ENCODE measurements at places on chromosomes 7 and 10.
A peak's percentile ranks its signal among the peaks of the same experiment; 100 is the strongest.

GRCh38 chr7:127900141-127900540 lies 131.1 kb downstream of the LRRC4 start:
- DNase-seq = no peak

- DNase-seq = no peak
These were observed 57.8 kb upstream of the WIPF3 start for GRCh38 chr7:29748286-29749099.

- DNase-seq = no peak
These were observed 280.5 kb downstream of the KIF20B start for GRCh38 chr10:89981891-89982290.

GRCh38 chr10:35592441-35592840 lies 12.7 kb upstream of the GJD4 start:
- no peak for DNase-seq

GRCh38 chr7:13290975-13291374 lies 603.5 kb downstream of the ARL4A start:
- no peak for DNase-seq

DNA sequence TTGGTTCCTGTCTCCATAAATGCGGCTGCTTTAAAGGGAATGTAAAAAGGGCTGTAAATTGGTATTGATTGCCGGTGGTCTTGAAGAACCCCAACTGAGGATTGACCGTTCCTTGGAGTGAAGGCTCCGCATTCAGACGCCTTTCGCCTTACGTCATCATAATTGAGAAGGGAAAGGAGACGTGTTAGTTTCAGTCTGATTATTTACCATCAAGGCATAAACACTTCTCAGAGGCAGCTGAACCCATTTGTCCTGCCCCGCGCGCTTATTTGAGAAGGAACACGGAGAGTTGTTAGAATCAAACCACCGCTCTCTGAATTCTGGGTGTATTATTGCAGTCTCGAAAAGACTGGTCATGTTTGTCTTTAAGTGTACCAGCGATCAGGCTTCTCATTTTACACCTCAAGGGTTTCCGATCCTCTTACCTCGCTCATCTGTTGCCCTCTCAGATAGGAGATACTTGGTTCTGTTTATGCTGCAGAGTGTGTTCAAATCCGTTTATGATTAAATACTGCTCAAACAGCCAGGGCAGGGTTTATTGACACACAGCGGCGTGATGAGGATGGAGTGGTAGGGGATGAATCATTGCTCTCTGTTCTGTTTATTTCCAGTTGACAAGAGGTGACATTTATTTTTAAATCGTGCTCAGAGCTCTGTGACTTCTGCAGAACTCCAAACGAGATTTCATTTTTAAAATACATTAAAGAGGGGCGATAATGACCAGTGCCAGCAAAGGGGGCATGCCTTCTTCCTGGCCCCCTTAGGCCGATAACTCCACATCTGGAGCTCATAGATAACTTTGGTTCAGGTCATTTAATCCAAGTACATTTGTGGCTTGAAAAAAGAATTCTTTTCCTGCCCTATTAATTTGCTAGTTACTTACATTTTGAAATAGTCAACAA lies 30.4 kb downstream of the FOXK1 start:
- DNase-seq = no peak

- no peak for DNase-seq
These were observed 67.4 kb upstream of the ZNF746 start for GRCh38 chr7:149565096-149565382.

GRCh38 chr7:118153551-118154177 lies 30.3 kb upstream of the LSM8 start:
- no peak for DNase-seq

- no peak for DNase-seq
These were observed 77.9 kb upstream of the ADO start for GRCh38 chr10:62726638-62727037.

DNA sequence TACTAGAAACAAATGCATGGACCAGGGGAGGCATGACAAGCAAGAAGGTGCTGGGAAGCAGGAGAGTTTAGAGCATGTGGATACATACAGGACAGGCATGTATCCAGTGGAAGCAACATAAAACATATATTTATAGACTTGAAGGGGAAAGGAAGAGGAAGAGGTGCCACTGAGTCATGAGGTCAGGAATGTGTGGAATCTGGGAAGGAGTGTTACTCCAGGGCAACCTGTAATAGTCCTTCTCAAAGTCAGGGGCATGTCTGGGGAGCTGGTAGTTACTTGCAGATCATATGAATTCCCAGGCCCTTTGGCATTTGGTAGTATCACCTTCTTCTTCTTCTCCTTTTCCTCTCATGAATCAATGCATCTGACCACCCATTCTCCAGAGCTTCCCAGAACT lies 246.6 kb downstream of the XPNPEP1 start:
- DNase-seq = no peak

DNA sequence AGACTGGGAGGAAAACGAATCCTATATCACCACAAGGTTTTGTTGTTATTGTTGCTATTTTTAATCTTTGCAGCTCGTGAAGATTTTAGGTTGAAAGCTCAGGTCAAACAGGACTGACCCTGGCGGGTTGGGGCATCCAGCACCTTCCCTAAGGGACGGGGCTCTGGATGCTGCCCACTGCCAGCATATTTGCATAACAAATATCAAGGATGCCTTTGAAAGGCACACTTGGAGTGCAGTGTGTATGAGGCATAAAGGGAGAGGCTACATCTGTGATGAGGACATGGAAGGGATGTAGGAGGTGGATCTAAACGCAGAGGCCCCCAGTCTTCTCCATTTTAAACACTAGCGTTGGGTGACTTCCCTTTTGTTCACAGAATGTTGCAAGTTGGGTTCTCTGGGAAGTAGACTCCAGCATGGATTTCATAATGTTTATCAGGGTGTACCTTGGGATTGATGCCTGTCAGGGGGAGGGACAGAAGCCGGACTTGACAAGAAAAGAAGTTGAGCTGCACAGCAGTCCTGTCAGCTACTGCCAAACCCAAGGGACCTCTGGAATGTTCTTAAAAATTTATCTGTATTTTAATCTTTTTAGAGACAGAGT lies 181.1 kb upstream of the IMMP2L start:
- no peak for DNase-seq

DNA sequence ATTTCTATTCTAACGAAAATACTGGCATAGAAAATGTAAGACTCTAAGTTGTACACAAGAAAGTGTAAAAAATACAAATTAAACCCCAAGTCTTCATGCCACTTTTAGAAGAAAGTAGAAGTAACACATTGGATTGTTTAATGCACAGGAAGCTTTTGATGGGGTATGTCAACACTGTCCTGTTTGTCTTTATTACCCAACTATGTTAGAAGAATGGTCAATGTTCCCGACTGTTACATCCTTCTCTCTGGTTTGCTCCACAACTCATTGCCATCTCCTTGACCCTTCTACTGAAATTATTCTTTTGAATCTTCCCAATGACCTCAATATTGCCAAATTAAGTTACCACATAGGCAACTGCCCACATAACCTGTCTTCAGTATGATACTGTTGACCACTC lies 35.8 kb downstream of the COL28A1 start:
- DNase-seq = no peak

- DNase-seq = no peak
These were observed 103.9 kb upstream of the LEP start for GRCh38 chr7:128137181-128137580.

GRCh38 chr10:33937036-33937730 lies 602.7 kb upstream of the NRP1 start:
- no peak for DNase-seq

DNA sequence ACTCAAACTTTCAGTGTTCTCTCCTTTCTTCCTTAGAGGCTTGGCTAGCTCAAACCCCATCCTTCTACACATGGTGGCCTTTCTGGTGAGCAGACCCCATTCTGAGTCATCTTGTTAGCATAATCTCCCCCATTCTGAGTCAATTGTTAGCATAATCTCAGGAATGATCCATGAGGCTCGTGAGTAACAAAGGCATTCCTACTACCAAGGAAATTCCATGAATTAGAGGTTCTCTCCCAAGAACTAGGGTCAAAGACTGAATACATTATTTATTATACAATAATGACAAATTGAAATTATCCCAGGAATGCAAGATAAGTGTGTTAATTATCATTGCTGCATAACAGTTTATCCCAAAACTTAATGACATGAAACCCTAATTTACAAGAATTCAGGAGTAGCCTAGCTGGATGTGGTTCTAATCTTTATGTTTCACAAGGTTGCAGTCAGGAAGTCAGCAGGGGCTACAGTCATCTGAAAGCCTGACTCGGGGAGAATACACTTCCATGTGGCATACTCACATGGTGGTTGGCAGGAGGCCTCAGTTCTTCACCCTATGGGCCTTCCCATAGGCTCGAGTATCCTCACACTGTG lies 100.2 kb downstream of the MMRN2 start:
- DNase-seq = no peak

- no peak for DNase-seq
These were observed 48.3 kb downstream of the PROSER2 start for GRCh38 chr10:11871466-11871865.

GRCh38 chr7:114759347-114760062 lies 162.4 kb upstream of the MDFIC start:
- DNase-seq = no peak

DNA sequence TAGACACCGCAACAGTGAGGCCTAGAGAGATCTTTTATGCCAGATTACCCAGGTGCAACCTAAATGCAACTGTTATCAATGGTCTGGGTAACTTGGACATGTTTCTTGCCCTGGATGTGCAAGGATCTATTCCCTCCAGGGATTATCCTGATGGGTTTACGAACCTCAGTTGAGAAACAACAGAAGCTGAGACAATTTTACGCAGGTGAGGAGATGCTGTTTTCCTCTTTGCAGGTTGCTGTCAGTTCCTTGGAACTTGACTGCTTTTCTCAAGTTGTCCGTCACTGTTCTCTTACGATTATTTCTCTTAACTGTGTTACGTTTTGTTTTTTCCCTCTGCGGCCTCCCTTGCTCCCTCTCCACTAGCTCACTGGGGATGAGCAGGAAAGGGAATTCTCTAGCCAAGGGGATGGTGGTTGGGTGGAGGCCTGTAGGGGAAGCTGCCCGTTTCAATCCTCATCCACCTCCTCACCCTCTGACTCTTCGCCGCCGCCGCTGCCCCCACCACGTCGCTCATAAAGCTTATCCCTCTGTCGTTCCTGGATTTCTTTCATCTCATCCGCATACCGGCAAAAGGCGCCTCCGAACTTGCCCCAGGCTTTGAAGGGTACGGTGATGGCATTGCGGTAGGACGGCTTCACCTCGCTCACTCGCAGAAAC lies 1.2 kb downstream of the PURB start:
- DNase-seq = no peak

DNA sequence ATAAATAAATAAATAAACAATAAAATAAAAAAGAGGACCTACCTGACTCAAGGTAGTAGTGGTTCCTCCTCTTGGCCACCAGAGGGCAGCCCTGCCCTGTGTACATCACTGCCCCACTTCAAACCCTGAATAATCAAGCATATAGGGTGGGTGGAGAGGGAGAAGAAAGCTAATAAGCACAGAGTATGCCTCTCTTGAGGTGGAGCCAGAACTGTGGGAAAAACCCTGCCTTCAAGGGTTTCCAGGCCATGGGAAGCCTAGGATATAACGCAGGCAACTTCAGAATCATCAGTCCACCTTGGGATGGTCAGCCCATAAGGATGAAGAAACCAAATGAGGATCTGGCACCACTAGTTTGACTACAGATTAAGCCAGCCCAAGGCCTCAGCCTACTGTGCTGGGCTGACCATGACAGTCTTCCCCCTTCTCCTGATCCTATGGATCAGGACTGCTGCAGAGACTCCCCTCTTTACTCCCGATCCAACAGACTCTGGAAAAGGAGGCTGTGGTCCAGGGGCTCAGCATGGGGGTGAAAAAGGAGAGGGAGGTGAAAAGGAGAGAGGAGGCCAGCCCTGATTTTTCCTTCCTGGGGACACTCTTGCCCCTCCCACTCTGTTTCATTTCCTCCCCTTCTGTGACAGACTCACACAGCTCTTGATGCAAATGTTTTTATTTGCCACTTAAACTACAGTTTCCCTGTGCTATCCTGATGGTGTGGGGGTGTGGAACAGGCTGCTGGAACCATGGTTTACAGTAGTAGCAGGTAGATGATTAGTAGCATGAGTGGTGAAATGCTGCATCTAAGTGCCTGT lies 10.1 kb downstream of the AVPI1 start:
- DNase-seq = peak; percentile 49

DNA sequence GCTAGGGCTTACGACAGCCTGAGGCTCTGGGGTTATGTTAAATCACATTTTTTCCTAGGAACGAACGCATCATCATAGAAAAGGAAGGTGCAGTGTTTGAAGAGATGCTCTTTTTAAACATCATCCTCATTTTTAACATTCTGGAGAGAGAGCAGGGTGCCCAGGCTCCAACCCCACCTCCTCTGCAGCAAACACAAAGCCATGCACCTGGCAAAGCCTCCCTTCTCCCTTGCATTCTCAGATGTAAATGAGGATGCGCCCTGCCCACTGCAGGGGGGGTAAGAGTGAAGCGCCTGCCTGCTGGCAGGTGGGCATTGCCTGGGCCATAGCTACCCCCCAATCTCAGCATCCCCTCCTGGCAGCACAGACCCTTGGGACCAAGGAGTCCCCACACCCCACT lies 92.4 kb downstream of the PTPRN2 start:
- DNase-seq = no peak

- no peak for DNase-seq
These were observed 90.9 kb downstream of the NT5C2 start for GRCh38 chr10:103102195-103102594.

DNA sequence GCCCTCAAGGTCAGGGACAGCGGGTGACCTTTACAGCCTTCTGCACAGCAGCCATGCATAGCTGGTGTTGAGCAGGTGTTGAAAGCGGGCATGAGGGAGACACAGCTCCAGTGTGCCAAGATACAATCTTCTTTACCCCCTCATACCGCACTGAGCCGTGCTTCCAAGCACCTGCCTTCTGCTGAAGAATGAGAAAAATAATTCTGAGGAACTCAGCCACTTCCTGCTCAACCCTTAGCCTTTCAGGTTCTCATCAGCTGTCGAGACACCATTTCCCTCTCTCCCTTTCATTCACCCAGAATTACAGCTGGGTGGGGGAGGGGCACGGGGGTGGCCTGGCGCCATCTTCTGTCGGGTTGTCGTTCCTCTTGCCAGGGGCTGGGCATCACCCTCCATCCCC lies 58.6 kb downstream of the COL13A1 start:
- no peak for DNase-seq

DNA sequence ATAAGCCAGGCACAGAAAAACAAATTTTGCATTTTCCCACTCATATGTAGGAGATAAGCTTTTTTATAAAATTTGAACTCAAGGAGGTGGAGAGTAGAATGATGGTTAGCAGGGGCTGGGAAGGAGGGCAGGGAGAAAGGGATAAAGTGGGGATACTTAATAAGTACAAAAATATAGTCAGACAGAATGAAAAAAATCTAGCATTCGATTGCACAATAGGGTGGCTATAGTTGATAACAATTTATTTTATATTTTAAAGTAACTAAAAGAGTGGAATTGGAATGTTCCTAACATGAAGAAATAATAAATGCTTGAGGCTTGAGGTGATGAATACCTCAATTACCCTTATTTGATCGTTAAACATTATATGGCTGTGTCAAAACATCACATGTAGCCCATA lies 415.7 kb upstream of the STEAP1 start:
- DNase-seq = no peak

DNA sequence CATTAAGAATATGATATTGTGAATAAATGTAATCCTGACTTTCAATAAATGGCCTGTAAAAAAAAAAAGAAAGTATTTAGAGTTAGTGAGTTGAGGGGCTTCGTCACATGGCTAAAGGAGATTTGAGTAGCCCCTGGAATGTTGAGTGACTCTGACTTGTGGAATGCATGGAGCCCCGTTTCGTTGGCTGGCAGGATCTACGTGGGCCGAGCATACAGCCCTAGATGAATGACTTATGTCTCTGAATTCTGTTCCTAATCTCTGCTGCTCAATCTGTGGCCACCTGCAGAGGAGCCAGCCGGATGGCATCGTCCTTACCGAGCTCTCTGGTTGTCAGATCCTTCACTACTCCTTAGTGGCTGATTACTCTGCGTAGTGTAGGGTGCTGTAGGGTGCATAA lies 155.7 kb downstream of the MGMT start:
- no peak for DNase-seq
